ENCODE measurements at places on chromosomes 13 and 19.

DNA sequence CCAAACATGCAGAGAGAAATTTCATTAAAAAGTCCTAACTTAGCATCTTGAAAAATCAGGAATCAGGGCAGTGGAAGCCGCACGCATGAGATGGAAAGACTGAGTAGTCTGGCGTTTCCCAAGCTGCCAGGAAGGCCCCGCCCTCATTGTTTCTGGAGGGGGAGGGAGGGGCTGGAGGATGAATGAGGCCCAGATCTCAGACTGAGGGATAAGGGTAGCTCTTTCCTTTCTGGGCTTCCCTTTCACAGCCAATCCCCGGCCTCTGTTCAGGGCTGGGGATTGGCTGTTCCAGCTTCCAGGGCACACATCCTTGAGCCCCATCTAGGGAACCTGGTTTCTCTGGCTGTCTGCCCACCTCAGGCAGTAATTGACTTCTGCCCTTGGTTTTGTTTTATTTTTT, 7.3 kb downstream of the C19orf53 start:
- DNase-seq, result peak; percentile 60

- no peak for DNase-seq
Observed at GRCh38 chr19:13864667-13865570, 12.0 kb upstream of the NANOS3 start.

GRCh38 chr13:39099231-39099630, 61.0 kb downstream of the NHLRC3 start:
- no peak for DNase-seq

DNA sequence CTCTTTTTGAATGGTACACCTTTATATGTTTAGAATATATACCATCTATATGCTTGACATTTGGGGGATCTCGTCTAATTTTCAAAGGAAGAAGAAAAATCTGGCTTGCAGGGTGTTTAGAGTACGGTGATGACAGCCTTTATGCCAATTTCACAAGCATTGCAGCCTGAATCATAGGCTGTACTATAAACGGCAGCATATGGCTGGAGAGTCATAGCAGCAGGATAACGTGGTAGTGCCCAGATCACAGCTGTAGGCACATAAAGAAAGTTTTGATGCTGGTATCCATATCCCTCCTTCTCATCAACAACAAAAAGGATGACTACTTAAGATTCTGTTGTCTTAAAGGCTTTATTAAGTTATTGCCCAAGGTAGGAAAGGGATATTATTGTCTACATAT, 253.0 kb downstream of the PCDH9 start:
- no peak for DNase-seq

DNA sequence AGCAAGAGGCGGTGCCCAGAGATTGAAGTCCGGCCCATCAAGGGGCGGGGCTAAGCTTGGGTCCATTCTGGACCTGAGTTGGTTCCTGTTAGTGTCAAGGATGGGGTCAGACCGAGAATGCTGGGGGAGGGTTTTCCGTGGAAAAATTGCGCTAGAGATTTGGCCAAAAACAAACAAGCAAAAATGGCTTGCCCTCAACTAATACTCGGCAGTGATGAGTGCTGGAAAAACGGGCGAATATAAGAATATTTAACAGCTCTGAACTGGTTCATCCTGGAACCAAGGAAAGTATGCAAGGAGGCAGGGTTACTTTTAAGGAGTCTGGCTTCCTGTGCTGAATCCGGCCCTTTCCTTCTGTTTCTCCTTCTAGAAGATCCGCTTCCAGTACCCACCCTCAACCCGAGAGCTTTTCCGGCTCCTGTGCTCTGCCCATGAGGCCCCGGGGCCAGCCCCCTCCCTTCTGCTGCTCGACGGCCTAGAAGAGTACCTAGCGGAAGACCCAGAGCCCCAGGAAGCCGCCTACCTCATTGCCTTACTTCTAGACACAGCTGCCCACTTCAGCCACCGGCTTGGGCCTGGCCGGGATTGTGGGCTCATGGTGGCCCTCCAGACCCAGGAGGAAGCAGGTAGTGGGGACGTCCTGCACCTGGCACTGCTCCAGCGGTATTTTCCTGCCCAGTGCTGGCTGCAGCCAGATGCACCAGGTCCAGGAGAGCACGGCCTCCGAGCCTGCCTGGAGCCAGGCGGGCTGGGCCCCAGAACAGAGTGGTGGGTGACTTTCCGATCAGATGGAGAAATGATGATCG, 880 bp downstream of the SWSAP1 start:
- peak; percentile 89 for DNase-seq

GRCh38 chr19:39363901-39364457, 21.8 kb downstream of the SAMD4B start:
- DNase-seq, result peak; percentile 17

DNA sequence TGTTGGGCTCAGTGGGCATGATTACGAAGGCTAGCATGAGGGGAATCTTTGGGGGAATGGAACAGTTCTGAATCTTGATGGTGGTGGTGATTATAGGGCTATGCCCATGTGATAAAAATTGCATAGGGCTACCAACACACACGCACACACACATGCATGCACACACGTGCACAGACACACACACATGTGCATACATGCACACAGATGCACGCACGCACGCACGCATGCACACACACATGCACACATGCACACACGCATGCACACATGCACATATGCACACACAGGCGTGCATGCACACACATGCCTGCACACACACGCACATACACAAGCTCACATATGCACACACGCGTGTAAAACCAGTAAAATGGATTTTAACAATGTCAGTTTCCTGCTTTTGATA, 85.9 kb downstream of the MUC16 start:
- no peak for DNase-seq

GRCh38 chr13:43346427-43346826, 323.0 kb downstream of the DNAJC15 start:
- no peak for DNase-seq

- no peak for DNase-seq
Observed at GRCh38 chr13:75932636-75933035, 296.5 kb downstream of the LMO7 start.

DNA sequence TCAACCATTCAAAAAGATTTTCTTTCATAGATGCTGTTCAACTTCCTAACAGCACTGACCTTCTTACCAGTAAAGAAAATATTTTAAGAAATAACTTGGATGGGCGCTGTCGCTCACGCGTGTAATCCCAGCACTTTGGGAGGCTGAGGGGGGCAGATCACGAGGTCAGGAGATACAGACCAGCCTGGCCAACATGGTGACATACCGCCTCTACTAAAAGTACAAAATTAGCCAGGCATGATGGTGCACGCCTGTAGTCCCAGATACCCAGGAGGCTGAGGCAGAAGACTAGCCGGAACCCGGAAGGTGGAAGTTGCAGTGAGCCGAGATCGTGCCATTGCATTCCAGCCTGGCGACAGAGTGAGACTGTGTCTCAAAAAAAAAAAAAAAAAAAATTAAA, 865.7 kb upstream of the SLC10A2 start:
- no peak for DNase-seq

DNA sequence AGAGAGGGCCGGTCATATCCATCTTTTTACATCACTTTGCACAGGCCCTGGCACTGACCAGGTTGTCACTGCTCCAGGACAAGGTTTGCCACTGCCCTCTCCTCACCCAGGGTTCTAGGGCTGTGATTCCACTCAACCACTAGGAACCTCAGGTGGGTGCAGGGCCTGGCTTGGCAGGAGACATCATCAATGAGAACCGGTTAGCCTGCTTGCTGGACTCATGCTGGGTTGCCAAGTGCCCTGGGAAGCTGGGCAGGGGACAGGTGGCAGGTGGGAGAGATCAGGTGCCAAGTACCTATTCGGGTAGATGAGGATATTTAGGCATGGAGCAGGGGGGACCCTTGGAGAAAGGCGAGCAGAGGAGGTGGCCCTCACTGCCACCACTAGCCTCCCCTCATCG, 4.2 kb upstream of the CERS4 start:
- DNase-seq, result no peak

DNA sequence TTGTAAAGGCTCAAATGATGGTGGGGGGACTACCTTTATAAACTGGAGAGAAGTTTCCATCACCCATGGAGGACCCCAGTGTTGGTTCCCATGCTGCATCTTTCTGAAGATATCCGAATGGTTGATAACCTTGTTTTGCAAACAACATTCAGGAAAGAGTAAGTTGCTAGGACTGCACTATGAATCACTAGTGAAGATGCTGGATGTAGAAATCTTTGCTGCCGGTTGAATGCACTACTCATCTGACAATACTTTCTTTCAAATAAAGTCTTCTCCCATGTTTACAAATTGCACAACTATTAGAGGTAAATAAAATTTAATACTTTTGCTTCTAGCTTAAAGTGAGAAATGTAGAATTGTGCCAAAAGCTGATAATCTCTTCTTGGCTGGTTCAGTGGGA, 198.4 kb upstream of the SLITRK6 start:
- DNase-seq, result no peak

DNA sequence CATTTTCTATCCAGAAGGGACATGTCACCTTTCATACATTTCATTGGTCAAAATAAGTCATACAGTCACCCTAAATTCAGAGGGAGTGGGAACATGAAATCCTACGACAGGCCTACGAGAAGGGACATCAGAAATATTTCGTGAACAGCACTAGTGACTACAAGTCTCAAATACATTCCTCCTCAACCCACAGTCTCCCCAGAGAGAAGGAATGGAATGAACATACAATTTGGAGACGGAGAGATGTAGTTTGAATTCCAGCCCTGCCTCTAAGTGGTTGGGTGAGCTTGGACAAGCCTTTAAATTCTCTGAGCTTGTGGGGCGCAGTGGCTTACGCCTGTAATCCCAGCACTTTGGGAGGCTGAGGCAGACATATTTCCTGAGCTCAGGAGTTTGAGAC, 9.9 kb downstream of the SERTM1 start:
- no peak for DNase-seq

DNA sequence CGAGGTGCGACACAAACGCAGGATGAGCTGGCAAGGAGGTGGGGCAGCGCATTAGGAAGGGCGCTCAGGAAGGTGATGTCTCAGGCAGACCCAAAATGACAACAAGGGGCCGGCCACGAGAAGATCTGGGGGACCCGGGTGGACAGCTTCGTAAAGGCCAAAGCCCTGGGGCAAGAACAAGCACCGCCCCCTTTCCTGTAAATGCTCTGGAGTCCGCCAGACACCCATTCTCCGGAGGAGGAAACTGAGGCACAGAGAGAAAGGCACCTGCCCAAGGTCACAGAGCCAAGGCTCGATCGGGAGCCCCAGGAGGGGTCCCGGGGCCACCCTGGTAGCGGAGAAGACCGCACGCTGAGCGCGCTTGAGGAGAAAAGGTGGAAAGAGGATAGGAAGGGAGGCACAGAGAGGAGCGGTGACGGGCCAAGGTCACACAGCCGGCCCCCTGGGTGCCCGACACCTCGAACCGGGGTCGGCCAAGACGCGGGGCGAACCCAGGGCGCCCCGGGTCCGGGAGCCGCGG, 571 bp downstream of the SAFB2 start:
- DNase-seq, result peak; percentile 50

DNA sequence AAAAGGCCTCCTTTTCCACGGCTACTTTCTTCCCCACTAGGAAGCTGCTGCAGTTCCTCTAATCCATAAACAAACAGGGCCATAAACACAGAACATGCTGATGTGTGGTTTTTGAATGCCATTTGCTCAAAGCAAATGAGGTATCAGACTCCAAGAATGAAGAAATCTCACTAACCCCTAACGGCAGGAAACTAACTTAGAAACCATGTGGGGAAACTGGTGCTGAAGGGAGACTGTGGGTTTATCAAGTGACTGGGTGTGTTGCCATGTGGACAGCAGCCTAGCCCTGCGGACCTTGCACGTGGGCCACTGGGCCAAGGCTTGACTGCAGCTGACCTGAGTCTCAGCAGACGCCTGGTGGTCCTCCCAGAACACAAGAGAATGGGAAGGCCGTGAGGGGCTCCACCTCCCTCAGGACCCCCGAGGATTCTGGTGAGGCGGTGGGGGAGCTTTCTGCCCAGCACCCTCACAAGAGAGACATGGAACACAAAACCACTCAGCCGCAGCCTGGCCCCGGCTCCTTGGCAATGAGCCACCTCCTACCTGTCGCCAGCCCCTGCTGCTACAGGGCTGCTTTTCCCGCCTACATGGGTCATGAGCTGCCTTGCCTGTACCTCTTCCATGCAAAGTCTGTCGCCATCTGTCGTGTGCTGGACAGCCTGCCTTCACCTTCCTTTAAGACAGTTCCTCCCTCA, 10.6 kb downstream of the SLC15A1 start:
- no peak for DNase-seq

DNA sequence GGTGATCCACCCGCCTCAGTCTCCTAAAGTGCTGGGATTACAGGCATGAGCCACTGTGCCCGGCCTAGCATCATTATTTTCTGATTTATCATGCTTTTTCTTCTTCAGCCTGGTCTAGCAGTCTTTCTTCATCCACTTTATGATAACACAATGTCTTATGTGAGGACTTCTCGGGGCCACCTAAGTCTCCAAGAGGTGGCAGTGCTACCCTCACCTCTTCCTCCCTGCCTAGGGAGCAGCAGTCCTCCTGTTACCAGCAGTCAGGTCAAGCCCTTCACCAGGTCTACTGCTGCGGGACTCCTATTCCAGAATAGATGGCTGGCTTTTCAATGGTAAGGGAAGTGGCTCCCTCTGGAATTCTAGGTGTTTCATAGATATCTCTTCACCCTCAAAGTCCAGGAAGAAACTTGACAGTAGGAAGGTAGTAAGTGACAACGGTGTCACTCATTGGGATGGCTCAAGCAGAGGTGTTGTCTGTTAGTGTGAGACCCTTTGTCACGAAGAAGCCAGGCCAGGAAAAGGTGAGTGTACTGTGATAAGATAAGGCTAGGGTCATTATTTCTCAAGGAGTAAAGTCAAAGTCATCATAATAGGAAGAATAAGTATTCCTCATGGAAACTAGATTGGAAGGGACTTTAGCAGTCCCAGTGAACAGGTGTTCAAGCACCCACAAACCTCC, 164.0 kb downstream of the KLF5 start:
- no peak for DNase-seq

DNA sequence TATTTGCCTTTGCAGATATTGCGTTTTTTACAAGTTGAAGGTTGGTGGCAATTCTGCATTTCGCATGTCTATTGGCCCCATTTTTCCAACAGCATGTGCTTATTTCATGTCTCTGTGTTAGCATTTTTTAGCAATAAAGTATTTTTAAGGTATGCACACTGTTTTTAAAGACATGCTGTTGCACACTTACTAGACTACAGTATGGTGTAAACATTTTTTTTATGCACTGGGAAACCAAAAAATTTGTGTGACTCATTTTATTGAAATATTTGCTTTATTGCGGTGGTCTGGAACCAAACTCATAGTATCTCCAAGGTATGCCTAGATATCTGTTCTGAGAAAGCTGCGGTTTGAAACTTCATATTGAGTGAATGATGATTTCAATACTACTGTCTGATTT, 55.4 kb upstream of the RNF113B start:
- no peak for DNase-seq

- no peak for DNase-seq
Observed at GRCh38 chr13:51833980-51834379, 11.0 kb downstream of the TMEM272 start.

DNA sequence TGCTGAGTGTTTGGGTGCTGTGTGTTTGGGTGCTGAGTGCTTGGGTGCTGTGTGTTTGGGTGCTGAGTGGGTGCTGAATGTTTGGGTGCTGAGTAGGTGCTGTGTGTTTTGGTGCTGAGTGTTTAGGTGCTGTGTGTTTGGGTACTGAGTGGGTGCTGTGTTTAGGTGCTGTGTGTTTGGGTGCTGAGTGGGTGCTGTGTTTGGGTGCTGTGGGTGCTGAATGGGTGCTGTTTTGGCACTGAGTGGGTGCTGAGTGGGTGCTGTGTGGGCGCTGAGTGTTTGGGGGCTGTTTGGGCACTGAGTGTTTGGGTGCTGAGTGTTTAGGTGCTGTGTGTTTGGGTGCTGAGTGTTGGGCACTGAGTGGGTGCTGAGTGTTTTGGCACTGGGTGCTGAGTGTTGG, 48.5 kb upstream of the F7 start:
- no peak for DNase-seq

GRCh38 chr19:55468054-55468393, 3.5 kb upstream of the C19orf85 start:
- no peak for DNase-seq

Measured in activated CD4-positive, alpha-beta T cell treated with anti-CD3 and anti-CD28 coated beads for 36 hours (primary cell).